ENCODE measurements at places on chromosomes 11 and 22.

DNA sequence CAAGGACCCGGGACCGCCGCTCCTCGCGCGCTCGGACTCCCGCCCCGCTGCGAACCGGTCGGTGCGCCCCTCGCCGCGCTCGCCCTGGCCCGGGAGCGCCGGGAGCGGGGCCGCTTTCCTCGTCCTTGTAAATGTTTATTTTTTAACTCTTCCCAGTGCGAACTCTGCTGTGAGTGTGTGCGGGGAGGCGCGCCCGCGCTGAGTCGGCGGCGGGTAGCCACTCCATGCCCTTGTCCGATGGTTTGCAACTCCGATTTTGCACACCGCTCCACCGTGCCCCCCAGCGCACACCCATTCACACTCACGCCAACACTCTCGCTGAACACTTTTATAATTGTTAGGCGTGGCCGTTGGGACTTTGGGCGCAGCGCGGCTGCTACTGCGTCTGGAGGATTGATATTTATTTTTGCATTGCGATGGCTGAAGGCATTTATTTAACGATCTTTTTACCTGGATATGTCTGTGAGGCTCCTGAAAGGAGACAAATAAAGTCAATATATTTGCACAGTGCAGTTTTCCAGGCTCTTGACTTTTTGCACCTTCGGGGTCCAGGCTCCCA, 1.0 kb downstream of the C11orf96 start:
- DNase-seq = no peak

GRCh38 chr11:94149431-94150017, 20.9 kb downstream of the PANX1 start:
- no peak for DNase-seq

- DNase-seq = no peak
These were observed 55.7 kb upstream of the EMID1 start for GRCh38 chr22:29149841-29150555.

- DNase-seq = no peak
These were observed 751.0 kb downstream of the KCNA4 start for GRCh38 chr11:29265792-29266191.

- no peak for DNase-seq
These were observed 102.4 kb downstream of the ME3 start for GRCh38 chr11:86570020-86570419.

DNA sequence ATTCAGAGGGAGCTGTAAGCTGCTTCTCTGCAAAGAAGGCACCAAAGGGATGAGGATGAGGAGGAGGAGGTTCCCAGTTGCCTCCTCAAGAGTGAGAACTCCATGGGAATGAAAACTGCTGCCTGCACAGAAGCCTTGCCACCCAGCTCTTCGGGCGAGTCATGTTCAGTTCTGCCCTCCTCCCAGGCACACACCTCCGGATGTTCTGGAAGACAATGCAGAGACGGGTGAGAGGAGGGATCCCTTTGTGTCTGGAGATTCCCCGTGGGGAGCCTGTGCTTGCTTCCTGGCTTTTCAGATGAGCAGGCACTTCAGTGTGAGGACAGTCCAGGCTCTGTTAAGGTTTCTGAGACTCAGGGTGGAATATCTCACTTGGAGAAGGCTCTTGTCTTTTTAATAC, 295.6 kb downstream of the DDX10 start:
- no peak for DNase-seq

GRCh38 chr11:61650781-61651571, 29.2 kb upstream of the DAGLA start:
- no peak for DNase-seq

DNA sequence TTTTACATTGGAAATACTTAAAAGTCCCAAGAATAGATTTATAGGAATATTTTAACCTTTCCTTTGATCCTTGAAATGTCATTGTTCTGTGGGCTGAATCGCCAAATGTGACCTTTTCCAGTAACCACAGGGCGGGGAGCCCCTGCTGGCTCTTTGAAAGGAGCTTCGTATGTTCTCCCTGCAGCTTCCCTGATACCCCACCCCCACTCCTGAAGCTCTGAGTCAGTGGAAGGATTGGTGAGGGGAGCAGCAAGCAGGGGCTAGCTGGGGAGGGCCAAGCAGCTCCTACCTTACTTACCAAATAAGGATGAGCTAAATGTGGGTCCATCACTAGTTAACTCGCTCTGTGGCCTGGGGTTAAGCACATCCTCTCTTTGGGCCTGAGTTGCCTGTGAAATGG, 87.7 kb downstream of the CHST1 start:
- no peak for DNase-seq

GRCh38 chr11:116797816-116798215, 6.1 kb upstream of the APOA5 start:
- DNase-seq = no peak

GRCh38 chr11:30683176-30683575, 97.0 kb upstream of the MPPED2 start:
- DNase-seq = no peak

DNA sequence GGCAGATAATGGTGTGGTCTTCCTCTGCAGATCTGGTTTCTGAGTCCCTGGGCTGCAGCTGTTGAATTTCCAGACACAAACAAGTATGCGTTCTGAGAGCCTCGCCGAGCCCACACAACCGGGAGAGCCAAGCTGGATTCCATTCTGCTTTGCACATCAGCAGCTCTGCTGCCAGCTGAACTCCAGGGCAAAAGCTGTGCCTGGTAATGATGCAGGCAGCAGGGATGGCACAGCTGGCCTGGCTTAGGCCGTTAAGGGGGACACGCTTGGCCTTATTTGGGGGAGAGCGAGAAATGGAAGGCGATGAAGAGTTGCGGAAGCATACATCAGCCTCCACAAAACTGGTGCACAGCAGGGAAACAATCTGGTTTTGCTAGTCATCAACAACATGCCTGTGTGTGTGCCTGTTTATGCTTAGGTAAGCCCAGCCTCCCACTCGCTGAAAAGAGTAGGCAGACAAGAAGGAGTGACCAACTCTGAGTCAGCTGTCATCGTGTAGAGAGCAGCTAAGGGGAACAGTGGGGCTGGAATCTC, 25.1 kb downstream of the ADAMTS8 start:
- DNase-seq = no peak

DNA sequence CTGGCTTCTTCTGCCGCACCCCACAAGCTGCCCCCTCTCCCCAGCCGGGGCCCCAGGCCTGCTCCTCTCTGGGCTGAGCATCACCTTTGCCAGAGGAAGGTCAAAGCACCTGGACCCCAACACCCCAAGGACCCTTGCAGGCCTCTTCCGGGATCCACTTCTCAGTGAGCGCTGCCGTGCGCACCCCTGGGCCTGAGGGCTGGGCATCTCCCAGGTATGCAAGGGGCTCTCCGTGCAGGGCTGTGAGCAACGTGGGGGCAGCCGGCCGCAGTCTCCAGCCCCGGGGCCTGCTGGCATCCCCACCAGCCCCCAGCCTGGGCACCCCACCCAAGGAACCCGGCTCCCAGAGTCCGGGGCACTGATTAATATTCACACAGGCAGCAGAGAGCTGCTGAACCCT, 64.0 kb downstream of the BRD1 start:
- no peak for DNase-seq
